ENCODE measurements at places on chromosomes 3 and 15. TPM values are rescaled to one million over a fixed set of nuclear protein-coding genes. Genes with fewer than 3 reads are reported as not detected.

The CA12 gene
- total RNA-seq, result 89.6 TPM

The HDAC11 gene
- total RNA-seq, result 12.0 TPM

The CNTN4 gene
- total RNA-seq, result 22.1 TPM

The TTC21A gene
- 8.8 TPM for total RNA-seq

The SLC30A4 gene
- 10.3 TPM for total RNA-seq

The FANCI gene
- 9.1 TPM for total RNA-seq

The SELENOT gene
- 70.0 TPM for total RNA-seq

The CNOT10 gene
- total RNA-seq, result 28.7 TPM

The ANKUB1 gene
- total RNA-seq, result not detected

The DLL4 gene
- total RNA-seq, result 20.9 TPM

The SHF gene
- 15.0 TPM for total RNA-seq

The SERPINI1 gene
- total RNA-seq, result 13.8 TPM

All from vagina (tissue), 2 donors.